ENCODE measurements at places on chromosomes 6 and 20.

GRCh38 chr6:47090881-47091280 is 48.7 kb upstream of the ADGRF1 start:
- DNase-seq = no peak

GRCh38 chr6:27617700-27618689 is 145.1 kb upstream of the ZNF184 start:
- no peak for DNase-seq

GRCh38 chr6:158043586-158044524 is 62.2 kb downstream of the SYNJ2 start:
- no peak for DNase-seq

DNA sequence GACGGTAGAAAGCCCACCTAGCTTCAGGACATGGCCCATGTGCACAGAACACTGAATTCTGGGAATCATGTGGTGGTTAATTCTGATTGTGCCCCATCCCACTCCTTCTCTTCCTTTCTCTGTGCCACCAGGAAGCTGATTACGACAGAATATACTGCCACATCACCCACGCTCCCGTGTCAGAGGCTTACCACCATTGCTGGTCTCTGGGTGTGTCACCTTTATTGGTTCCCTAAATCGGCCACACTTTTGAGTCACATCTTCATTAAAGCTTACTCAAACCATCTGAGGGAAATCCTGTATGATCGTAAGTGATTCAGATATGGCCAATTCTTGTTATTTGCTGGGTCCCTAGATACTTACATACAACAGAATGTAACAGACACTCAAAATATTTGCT is 3.1 kb downstream of the TRMT6 start:
- DNase-seq = no peak

DNA sequence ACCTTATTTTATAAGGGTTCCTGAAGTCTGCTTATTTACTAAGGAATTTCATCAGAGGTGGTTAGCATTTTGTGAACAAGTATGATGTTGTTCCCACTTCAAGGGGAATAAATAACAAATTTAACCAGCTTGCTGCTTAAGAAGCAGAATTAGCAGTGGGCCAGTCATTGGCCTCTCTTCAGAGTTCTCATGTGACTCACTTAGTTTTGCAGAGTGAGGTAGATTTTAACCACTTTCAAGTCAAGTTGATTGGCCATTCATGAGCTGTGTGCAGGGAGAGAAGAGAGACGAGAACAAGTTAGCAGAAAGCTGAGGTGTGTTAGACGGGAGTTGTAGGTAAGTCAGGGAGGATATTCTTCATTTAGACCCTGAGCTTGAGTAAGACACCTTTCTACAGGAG is 18.1 kb downstream of the TOP1 start:
- no peak for DNase-seq

DNA sequence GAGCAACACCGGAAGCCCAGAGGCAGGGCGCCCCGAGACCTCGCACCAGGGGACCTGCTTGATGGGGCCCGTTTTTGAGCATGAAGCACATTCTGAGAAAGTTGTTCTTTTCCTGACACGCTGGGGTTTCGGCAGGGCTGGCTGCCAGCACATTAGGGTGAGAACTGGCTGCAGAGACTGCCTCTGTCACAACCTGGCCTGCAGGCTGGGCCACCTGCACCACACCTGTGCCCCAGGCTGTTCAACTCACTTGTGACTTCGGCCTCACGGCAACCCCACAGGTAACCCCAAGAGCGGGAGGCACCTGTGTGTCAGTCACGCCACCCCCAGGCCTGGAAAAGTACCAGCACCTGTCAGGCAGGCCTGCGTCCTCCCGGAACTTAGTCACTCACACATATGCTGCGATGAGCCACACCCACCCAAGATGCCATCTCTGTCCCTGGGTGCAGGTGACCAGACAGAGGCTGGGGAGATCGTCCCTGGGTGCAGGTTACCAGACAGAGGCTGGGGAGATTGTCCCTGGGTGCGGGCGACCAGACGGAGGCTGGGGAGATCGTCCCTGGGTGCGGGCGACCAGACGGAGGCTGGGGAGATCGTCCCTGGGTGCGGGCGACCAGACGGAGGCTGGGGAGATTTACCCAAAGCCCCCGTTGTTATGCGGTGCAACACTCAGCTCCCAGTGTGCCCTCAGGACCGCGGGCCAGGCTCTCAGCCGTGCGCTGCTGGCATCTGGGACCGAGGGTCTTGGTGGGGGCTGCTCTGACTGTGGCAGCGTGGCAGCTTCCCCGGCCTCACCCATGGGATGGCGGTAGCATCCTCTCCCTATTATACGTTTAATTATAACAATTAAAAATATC is 82.5 kb upstream of the BHLHE23 start:
- DNase-seq = no peak

GRCh38 chr6:135586844-135587243 is 89.3 kb upstream of the AHI1 start:
- DNase-seq = no peak
